ENCODE measurements at places on chromosomes 7 and 10.

GRCh38 chr10:43623351-43623750 is 17.1 kb downstream of the ZNF485 start:
- DNase-seq: no peak

DNA sequence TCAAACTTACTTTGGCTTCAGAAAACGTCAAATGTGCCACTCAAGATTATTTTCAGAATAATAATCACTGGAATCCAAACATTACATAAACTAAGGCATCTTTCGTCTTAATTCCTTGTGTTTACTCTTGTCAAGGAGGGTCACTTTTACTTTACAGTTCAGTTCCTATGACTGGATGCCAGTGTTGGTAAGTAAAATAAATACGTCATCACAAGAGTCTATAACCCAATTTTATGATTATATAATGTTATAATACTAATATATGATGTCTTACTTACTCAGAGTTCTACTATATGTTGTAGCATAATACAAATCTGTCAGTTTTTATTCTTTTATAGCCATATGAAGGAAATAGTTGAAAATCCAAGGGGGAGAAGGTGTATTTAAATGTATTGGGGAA is 123.8 kb downstream of the GPR85 start:
- DNase-seq: no peak

DNA sequence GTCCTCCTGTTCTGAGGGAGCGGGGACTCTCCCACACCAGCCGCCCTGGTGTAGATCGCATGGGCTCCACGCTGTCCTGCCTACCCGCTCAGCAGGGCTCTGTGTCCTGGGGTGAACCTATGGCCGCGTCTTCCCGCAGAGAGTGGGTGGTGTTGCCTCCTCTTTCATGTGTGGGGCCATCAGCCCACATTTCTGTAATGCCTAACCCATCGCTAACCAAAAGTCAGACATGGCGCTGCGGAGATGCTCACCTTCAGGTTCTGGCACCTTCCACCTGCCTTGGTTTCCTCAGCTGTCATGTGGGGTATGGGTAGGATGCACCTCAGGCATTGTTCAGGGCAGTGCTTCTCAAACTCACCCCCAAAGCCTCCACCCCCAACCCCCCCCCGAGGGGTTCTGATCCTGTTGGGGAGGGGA is 50.5 kb upstream of the CAMK2B start:
- DNase-seq: no peak

GRCh38 chr10:83991986-83992753 is 147.1 kb upstream of the GHITM start:
- DNase-seq: no peak

- DNase-seq: no peak
Measured at GRCh38 chr10:49527061-49527460, 11.9 kb downstream of the ERCC6 start.

DNA sequence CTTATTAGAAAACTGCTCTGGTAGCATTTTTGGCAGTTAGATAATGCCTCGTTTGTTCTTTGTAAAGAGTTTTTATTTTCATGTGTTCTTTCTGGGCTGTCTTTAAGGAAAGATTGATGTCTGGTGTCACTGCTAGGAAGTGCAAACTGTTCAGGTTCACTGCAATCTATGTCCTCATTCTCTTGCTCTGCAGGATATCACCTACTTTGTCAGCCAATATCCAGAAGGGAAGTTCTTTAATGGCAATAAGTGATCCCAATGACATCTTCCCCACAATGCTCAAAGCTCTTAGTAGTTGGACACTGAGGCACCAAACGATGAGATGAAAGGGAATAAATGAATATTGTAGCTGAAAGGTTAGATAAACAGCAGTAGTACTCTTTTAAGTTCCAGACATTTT is 115.1 kb downstream of the AGMO start:
- DNase-seq: no peak

- DNase-seq: no peak
Measured at GRCh38 chr7:79789584-79790345, 336.3 kb upstream of the MAGI2 start.

GRCh38 chr10:127414024-127414423 is 135.1 kb upstream of the NPS start:
- no peak for DNase-seq

GRCh38 chr7:26627891-26628341 is 236.5 kb downstream of the SKAP2 start:
- DNase-seq: no peak

DNA sequence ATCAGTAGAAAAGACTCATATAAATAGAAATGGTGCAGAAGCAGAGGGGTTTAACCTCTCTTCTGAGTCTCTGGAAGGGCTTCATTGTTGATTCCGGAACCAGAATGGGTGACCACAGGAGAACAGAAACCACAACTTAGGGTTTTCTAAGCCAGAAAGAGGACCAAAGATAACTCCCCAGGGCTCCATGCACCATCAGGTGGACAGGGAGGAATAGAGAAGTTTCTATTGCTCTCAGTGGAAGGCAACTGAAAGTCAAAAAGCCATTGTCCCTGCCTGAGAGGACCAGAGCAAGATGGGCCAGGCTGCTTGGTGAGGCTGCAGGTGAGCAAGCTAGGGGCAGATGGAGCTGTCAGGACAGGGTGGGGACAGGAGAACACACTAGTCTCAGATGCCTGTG is 14.6 kb upstream of the NPS start:
- DNase-seq: no peak

DNA sequence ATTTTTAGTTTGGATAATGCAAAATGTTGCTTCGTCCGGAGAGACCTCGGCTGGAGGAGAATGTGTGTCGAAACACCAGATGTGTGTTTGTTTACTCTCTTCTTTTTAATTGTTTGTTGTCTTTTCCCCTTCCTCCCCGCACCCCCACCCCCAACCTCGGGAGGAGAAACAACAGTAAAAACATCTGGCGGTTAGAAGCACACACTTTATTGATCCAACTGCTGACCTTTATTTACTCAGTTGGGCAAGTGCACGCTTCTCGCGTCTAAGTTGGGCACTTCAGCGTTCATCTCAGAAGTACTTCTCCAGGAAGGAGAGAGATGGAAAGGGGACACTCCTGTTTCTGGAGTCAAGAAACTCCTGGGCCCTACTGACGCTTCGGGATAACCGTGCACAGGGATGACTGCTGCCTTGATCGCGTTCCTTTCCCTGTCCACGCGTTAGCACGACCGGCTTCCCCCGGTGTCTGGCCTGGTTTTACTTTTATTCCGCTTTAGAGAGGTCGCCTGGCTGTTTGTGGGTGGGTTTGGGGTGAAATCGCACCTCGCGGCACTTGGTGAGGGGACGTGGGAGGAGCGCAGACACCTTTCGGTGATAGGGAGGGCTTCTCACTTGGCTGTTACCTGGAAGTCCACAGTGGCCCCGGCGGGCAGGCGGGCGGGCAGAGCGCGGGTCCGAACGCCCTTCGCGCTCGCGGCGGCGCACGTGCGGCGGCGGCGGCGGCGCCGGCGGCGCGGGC is 168.3 kb upstream of the PPP1R3A start:
- no peak for DNase-seq

DNA sequence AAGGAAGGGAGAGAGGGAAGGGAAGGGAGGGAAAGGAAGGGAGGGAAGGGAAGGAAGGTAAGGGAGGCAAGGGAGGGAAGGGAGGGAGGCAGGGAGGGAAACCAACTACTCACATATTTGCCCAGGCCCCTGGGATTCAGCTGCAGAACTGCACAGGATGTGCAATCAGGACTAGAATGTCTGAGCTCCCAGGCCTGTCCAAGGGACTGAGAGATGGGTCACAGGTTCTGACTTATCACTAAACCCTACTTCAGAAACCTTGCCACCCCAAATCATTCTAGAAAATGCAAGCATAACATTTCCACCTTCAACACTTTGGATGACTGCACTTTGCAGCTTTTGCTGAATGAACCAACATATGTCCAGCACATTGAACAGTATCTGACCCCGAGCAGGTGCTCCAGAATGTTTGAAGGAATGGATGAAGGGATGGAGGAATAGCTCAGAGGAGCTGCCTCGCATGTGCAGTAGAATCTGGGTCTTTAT is 245.3 kb downstream of the KCNMA1 start:
- DNase-seq: no peak

DNA sequence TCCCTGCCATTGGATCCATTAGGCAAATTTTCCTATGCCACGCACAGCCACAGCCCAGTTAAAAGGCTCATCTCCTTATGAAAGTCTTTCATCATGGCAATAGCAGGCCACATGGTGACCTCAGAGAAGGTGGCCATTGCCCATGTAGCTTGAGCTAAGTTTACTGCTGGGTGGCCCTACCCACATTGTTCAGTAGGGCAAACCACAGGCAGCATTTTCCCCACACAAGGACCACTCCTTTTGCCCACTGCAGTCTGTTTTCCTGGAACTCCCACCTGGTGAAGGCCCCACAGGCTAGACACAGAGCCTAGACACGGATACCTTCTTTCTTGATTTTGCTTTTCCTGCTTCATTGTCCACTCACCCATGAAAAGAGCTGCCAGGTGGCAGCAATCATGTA is 101.5 kb upstream of the NPVF start:
- no peak for DNase-seq

DNA sequence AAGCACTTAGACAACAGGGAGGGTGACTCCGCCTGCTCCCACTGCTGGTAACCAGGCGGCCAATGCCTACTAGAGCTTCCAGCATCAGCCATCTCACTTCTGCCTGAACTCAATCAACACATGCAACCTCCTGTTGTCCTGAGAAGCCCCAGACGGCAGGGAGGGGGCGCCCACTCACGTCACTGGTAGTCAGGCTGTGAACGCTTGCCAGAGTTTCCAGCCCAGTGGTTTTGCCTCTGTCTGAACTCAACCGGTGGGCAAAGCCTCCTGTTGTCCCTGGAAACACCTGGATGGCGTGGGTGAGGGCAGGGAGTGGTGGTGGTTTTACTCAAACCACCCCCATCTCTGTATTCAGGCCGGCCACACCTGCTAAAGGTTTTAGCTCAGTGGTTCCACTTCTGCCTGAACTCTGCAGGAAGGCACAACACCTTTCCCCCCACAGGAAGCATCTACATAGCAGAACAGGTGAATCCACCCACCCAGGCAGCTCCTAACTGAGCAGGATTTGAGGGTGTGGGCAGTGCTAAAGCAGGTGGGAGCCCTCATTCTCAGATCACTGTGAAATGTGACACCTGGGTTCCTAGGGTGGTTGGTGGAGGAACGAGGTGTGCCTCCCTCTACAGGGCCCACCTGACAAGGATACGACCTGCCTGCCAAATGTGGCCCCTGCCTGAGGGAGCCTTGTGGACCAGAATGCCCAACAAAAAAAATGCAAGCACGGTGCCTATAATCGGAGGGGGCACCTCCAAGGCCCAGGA is 563.0 kb upstream of the SEMA3D start:
- DNase-seq: no peak

- no peak for DNase-seq
Measured at GRCh38 chr10:86592413-86592812, 61.9 kb upstream of the OPN4 start.

DNA sequence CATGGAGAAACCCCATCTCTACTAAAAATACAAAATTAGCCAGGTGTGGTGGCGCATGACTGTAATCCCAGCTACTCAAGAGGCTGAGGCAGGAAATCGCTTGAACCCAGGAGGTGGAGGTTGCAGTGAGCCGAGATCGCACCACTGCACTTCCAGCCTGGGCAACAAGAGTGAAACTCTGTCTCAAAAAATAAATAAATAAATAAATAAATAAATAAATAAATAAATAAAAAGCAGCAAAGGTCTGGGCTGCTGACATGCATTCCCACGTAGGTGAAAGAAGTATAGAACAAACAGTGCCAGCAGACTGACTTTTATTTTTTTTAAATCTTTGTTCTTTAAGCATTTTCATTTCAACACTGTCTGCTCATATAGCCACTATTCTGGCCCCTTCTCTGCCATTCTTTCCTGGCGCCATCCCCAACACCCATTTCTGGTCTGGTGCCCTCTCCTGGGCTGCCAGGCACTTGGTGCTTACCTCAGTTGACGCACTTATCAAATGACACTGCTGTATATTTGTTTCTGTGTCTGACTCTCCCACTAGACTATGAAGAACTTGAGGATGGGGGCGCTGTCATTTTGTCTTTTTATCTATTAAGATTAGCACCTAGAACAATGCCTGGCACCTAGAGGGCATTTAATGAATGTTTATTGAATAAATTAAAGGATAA is 15.6 kb downstream of the FAM107B start:
- DNase-seq: no peak

GRCh38 chr10:60816628-60817397 is 38.5 kb downstream of the CDK1 start:
- peak; percentile 80 for DNase-seq

DNA sequence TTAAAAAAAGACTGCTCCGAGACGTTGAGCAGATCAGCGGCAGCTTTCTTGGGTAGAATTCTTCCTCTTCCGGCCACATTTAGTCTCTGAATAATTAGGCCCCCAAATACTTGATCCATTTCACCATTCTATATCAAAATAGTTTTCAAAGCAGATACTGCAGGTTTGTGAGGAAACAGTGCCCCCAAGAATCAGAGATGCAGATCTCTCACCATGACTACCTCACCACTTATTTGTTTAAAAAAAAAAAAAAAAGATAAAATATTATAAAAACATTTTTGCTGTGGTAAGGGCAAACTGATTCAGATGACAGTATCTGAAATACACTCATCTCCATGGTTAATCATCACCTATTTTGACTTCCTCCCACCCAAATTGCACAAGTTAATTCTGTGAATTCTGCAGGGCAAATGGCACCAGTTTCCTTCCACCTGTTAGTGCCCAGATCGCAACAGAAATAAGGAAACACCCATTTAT is 210.4 kb downstream of the FAM107B start:
- no peak for DNase-seq

GRCh38 chr10:96578633-96579032 is 8.2 kb downstream of the TM9SF3 start:
- no peak for DNase-seq

DNA sequence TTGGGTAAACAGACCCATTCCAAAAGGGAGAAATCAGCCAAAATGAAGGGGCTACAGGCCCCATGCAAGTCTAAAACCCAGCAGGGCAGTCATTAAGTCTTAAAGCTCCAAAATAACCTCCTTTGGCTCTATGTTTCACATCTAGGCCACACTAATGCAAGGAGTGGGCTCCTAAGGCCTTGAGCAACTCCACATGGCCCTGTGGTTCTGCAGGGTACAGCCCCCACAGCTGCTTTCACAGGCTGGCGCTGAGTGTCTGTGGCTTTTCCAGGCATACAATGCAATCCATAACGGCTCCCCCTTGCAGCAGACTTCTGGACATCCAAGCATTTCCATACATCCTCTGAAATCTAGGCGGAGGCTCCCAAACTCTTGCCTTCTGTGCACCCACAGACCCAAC is 9.0 kb downstream of the TMEM243 start:
- DNase-seq: no peak

GRCh38 chr10:51920672-51921071 is 221.3 kb upstream of the CSTF2T start:
- DNase-seq: no peak

- peak; percentile 70 for DNase-seq
Measured at GRCh38 chr7:74083117-74083876, at the start of gene LIMK1. Gene LIMK1 (plus strand): TSS chr7:74083804. CDS start chr7:74083991, 187 bp downstream.

DNA sequence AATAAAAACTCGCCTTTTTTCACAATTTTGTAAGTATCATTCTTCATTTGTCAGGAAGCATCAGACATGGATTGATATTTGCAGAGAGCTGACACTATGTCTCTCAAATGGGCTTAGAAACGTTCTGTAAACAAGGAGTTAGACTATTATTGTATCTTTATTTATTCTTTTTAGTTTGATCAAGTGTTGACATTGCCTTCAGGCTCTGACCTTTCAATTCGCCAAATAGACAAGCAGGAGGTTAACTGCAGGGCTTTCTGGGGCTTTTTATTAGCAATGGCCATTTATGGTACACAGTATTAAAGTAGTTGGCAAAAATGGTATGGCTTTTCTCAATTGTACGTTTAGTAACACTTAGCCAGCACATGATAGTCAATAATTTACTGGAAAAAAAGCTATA is 221.7 kb downstream of the ZWINT start:
- no peak for DNase-seq

- DNase-seq: no peak
Measured at GRCh38 chr7:117118579-117119180, 165.4 kb downstream of the ST7 start.

Data from NCI-H1048 (cell line).